ENCODE measurements at places on chromosomes 2 and 18.

- no peak for DNase-seq
These were observed 71.2 kb downstream of the CERKL start for GRCh38 chr2:181585732-181586131.

- DNase-seq = no peak
These were observed 88.9 kb downstream of the PXDN start for GRCh38 chr2:1655461-1655860.

- DNase-seq = no peak
These were observed 21.1 kb downstream of the BABAM2 start for GRCh38 chr2:27911458-27912210.

DNA sequence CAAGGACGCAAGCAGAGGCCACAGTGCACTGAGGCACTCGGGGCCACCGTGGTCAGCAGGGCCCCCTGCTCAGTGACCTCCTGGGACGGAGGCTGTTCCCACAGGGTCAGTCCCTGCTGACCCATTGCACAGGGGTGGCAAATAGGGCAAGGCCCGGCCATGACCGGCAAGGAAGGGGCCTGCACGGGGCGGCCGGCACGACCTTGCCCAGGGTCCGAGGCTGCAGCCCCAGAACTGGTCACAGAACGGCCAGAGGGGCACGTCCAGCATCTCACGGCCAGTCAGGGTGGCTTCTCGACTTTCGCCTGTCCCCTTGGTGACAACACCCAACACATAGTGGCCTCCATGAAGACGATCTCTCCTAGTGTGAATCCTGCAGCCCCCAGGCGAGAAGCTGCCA lies 27.6 kb upstream of the OTOS start:
- DNase-seq = no peak

- DNase-seq = no peak
These were observed 60.1 kb upstream of the COX7A2L start for GRCh38 chr2:42421157-42421485.

GRCh38 chr2:156756516-156756915 lies 320.3 kb downstream of the GPD2 start:
- DNase-seq = no peak

- no peak for DNase-seq
These were observed 28.0 kb downstream of the LDLRAD4 start for GRCh38 chr18:13246591-13246990.

GRCh38 chr2:194264586-194264985 lies 1392.4 kb upstream of the SLC39A10 start:
- DNase-seq = no peak

DNA sequence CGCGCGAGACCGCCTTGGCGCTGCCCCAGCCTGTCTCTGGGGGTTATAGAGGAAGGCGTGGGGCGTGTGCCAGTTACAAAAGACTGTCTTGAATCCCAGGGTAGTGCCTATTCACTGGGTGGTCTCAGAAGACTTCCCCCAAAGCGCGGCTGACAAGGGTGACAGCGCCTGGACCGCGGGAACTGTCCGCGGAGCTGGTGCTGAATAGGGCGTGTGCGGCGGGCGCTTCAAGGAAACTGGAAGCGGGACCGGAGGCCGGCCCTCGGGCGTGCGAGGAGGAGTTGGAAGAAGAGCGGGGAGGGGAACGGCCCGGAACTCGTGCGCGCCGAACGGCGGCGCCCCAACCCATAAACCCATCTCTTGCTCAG lies 2.3 kb downstream of the EGR4 start:
- DNase-seq = peak; percentile 93

GRCh38 chr18:42533009-42533575 lies 578.1 kb downstream of the PIK3C3 start:
- no peak for DNase-seq

DNA sequence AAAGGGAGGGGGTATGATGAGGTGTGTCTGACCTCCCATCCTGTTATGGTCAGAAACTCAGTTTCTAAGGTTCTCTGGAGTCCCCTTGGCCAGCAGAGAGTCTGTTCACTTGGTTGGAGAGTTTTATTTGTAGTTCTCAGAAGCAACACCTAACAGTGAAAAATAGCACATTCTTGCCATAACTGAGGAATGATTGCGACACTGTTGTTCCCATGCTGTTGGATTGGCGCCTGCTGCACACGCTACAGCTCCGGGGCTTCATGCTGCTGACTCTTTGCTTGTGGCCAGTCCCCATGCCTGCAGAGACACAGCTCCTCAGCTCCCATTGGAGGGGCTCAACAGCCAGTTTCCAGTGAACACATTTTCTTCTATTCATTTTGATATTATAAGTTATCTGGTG lies 42.1 kb downstream of the TPGS2 start:
- no peak for DNase-seq

GRCh38 chr2:192007581-192008228 lies 160.8 kb upstream of the CAVIN2 start:
- DNase-seq = no peak

- no peak for DNase-seq
These were observed 84.2 kb downstream of the DOK6 start for GRCh38 chr18:69484699-69485396.

DNA sequence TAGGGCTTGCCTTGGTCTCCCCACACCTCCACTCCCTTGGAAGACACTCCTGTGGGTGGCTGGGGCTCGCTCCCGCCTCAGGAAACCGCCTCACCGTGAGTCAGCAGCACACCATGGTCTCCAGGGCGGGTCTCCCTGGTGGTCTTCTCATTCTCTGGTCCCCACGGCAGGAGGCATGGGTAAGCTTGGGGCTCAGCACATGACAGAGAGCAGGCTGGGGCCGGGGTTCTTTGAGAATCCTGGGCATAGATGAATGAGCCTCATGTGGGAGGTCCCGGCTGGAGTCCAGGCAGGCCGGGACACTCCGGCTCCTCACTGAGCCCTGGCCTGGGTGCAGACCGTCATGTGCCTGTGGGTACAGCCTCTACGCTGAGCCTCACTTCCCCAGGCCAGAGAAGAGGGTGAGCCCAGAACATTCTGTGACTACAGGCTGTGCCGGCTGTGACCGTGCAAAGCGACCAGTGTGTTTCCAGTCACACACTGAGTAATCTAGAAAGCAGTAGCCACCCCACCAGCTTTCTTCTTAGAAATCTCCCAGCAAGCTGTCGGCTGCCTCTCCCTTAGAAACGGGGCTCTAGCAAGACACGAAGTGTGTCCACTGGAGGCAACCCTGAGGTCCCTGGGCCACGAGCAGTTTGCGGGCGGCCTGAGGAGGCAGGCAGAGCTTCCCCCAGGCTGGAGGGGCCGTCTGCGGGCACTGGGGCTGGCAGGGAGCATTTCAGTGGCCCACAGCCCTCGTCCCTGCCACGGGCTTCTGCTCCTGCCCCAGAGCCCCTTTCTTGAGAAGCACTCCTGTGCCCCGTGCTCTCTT lies 93.1 kb downstream of the RHOB start:
- no peak for DNase-seq

DNA sequence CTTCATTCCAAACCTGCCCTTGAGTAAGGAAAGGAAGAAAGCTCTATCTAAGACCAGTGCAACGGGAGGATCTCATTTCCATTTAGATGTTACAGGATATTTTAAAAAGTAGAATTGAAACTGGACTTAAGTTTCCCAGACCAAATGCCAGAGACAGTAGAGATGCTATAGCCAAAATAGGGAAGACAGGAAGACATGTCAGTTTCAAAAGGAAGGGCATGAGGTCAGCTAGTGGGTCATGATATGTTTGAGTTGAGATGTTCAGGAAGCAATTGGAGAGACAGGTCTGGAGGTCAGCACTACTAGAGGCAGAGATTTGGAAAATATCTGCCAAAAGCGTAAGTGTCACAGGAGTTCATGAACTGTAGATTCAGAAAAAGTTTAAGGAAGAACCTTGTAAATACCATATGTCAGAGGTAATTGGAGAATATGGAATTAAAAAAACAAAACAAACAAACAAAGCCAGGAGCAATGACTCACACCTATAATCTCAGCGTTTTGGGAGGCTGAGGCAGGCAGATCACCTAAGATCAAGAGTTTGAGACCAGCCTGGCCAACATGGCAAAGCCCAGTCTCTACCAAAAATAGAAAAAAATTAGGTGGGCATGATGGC lies 50.8 kb downstream of the EPHA4 start:
- no peak for DNase-seq

GRCh38 chr2:241064008-241064801 lies 37.9 kb downstream of the MTERF4 start:
- DNase-seq = peak; percentile 93

- no peak for DNase-seq
These were observed 38.6 kb downstream of the AGFG1 start for GRCh38 chr2:227510620-227510958.

DNA sequence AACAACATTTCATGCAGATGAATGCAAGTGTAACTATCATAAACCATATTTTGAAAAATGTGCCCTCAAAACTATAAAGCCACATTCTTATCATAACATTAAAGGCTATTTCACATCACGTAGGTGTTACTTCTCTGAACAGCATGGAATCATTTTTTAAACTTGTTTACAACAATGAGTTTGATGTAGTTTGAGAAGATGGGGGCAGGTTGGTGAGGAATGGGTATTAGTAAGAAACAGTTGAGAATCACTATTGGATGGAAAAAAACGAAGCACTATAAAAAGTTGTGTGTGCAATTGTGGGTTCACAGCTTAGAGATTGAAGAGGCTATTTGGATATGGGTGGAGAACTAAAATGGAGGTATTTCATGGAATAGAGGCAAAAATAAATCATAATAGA lies 569.1 kb downstream of the ARHGAP15 start:
- DNase-seq = no peak

DNA sequence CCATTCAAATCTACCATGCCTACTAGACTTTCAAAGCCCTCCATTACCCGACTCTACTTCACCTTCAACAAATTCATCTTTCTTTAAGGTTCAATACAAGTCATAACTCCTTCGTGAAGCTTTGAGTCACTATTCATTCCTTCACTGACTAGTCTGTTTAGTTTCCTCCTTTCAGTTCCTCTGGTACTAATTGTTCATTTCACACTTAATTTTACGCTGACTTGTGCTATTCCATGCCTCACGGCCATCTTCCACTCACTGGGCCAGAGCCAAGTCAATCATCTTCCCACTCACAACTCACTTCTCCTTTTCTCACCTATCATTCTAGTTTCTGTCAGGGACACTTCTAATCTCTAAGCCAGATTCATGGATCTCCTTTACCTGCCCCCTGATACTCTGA lies 136.2 kb downstream of the MTX2 start:
- no peak for DNase-seq

GRCh38 chr2:70941701-70942100 lies 6.0 kb downstream of the ATP6V1B1 start:
- DNase-seq = peak; percentile 3

DNA sequence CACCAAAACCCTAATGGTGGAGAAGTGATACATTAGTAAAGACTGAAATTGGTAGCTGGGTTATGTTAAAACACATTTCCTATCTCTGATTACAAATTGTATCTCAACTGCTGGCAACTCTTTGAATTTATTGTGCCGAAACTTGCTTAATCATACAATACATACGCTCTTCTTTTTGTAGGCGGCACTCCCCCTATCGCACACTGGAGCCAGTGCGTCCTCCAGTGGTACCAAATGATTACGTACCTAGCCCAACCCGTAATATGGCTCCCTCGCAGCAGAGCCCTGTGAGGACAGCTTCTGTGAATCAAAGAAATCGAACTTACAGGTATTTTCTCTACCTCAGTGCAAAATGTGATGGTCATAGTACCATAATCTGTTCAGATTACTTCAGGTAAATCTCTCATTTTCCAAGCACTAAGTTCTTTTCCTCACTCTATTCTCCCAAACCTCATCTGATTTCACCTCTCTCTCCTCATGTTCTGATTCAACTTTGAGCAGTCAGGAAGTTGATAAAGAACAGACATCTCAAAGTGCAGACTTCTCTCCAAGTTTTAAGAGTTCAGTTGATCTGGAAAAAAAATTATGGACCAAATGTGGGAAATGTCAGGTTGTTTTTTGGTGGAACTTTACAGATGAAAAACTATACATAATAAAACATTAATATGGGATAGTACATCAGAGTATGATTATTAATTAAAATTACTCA lies 66.5 kb downstream of the ABI2 start:
- DNase-seq = peak; percentile 36

- DNase-seq = no peak
These were observed 188.5 kb downstream of the HDAC4 start for GRCh38 chr2:239212121-239212928.

DNA sequence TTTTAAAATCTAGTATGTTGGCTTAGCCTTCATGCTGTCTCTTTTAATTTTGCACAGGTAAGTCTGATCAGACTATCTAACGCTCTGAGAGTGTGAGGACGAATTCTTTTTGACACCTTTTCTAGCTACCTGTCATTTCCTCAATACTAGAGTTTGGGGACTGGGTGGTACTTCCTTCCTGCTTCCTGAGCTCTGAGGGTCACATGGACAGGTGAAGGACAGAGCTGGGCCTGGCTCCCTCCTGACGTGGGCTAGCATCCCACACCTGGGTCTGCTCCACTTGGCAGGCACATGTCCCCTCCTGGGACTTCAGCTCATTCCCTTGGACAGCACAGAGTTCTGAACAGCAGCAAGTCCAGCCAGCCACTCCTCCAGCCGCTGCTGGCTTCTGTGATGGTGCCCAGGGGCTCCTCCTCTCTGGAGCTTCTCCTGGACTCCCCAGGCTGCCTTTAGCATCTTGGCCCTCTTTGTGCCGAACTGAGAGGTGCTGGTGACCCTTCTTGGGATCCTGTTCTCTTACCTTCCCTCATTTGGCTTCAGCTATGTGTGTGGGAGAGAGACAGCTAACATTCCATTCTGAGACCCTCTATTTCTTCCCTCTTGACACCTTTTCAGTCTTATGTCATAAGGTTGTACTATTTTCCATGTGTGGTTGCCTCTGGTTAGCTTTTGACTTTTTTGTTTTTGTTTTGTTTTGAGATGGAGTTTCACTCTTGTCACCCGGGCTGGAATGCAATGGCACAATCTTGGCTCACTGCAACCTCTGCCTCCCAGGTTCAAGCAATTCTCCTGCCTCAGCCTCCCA lies 106.9 kb downstream of the B3GNT2 start:
- DNase-seq = no peak

GRCh38 chr2:33371304-33372090 lies 105.0 kb upstream of the RASGRP3 start:
- DNase-seq = no peak

- no peak for DNase-seq
These were observed 14.2 kb upstream of the OXER1 start for GRCh38 chr2:42777883-42778805.

GRCh38 chr2:217277646-217278398 lies 418.0 kb upstream of the TNP1 start:
- no peak for DNase-seq

GRCh38 chr18:32213693-32214092 lies 23.9 kb downstream of the MEP1B start:
- DNase-seq = no peak

GRCh38 chr2:98149333-98149697 lies 62.3 kb downstream of the VWA3B start:
- no peak for DNase-seq

GRCh38 chr2:224190234-224190935 lies 151.3 kb upstream of the SERPINE2 start:
- DNase-seq = no peak

GRCh38 chr2:229582151-229582550 lies 132.2 kb downstream of the DNER start:
- DNase-seq = no peak

DNA sequence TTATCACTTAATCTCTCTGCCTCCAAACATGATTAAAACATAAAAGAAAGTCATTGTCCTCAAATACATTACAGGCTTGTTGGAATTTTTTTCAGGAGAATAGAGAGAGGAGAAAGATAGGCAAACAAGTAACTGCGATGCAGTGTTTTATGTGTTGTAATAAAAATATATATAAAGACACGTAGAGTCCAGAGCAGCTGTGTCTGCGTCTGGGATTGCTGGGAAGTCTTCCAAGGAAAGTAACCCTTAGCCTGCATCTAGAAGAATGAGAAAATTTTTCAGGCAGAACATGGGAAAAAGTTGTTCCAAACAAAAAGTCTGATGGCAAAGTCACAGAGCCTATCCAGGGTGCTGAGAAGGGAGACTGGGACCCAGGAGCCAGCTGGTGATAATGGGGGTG lies 91.8 kb upstream of the ST6GAL2 start:
- DNase-seq = no peak
